ENCODE measurements at places on chromosomes 1 and 21.

DNA sequence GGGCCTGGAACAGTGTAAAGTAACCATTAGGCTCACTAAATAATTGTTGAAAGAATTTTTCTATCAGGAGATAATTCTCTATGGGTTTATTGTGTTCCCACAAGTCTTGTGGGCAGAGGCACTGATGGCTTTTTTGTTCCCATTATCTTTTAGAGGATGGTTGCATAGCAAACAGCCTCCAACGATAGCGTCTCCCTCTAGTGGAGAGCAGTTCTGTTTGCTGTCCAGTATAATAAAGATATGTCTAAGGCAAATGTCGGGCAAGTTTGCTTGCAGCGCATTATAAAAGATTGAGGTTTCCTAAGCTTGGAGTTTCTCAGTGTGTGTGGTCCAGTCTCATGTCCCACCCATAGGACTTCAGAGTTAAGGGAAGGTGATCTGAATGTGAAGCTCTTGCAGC, 1.3 kb upstream of the SLC6A17 start:
- no peak for DNase-seq

DNA sequence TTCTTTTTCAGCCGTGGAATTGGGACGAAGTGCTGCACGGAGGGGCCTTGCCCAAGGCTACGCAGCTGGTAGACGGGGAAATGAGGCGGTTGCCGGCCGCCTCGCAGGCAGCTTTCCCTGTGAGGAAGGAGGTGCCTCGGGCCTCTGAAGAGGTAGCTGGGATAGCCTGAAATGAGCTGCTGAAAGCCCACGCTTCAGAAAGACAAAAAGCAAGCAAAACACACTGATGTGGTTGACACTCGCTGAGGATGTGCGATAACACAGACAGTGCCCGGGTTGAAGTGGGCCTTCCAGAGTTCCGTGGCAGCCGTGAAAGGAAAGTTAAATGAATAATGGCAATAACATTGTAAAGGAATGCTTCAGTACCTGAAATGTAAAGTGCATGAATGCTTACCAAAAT, 47.2 kb downstream of the S1PR1 start:
- DNase-seq = no peak

DNA sequence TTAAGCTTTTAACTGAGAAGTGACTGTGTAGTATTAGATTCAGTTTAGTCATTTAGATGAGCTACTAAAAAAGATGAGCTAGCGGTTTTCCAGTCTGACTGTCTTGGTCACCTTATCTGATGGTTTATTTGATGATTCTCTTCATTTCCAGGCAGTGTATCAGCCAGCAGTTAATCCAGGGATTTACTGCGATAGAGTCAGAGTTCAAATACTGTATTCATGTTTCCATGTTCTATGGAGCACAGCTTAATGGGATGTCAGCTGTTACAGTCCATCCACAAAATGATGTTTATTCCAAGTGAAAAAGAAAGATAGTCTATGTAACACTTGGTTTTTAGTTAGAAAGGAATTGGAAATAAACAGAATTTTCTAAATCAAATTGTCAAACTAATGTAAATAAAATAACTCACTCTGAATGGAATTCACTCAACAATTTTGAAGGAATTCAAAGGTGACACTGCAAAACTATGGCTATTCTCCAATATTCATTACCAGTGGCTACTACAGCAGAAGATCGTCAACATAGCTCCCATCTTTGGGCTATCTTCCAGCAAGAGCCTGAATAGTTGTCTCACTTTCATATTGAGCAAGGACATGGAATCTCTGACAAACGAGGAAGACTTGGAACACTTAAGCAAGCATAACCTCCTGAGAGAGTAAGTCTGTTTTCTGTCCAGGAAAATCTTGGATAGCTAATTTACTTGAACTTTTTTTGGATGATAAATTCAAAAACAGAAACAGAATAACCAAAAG, 54.6 kb upstream of the DPT start:
- no peak for DNase-seq

GRCh38 chr1:12339396-12339795, 109.6 kb downstream of the VPS13D start:
- DNase-seq = no peak

GRCh38 chr1:202848191-202848542, 37.4 kb downstream of the PCAT6 start:
- DNase-seq = peak; percentile 36

GRCh38 chr1:226938903-226939437, 1.1 kb upstream of the COQ8A start:
- no peak for DNase-seq

- DNase-seq = no peak
These were observed 61.0 kb downstream of the LAMC2 start for GRCh38 chr1:183247066-183247465.

GRCh38 chr1:118136187-118136941, 48.7 kb downstream of the SPAG17 start:
- DNase-seq = peak; percentile 17

GRCh38 chr1:12167493-12168429, 970 bp downstream of the TNFRSF1B start:
- no peak for DNase-seq

- no peak for DNase-seq
These were observed 3.3 kb downstream of the ENSA start for GRCh38 chr1:150626150-150626549.

DNA sequence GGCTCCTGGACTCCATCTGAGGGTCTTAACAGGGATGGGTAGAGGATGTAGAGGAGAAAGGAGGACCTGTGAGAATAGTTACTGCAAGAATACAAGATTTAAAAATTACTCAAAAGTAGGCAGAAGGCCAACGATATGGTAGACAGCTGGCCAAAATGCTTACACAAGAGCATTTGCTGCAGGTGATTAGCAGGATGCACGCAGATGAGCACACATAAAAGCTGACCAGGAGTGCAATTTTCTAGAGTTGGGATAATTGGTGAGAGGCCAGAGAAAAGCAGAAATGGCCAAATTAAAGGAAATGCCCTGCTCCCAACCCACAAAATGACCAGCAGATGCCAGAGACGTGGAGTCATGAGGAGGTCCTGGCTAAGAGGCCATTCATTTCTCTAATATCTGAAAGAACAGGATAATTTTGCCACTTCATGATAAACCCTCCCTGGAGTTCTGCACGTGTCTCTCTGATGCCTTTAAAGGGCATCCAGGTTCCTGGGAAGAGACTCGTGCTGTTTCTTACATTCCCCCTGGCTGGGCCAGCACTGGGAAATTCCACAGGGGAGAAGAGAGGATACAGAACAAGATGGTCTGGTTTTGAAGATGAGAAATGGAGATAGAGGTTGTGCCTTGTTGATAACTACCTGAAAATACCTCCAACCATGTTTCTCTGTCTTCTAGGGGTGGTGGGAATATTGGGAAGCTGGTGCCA, 62.3 kb upstream of the KCNA3 start:
- DNase-seq = no peak

- no peak for DNase-seq
These were observed 9.9 kb upstream of the MPL start for GRCh38 chr1:43327549-43328292.

DNA sequence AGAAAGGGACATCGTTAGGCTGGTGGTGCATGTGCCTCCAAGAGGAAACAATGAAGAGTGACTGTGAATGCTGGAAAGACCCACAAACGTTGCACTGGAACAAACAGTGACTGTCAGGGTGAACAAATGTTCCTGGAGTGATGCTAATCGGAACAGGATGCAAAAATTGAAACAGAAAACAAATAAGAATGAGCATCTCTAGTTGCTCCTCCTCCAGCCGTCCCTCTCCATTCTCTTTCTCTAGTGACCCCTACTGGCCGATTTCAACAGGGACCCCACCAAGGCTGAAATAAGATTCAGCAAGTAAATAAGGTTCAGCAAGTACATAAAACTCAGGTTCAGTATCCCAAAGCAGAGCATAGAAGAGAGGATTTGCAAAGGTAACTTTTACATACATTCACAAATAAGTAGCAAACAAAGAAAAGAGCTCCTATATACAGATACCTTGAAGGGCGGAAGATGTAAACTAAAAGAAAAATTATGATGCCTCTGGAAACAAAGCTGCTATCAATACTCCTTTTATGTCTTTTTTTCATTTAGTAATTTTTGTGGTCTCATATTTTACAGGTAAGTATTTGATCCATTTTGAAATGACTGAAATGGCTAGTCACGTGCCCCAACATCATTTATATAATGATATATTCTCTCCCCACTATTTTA, 836.1 kb upstream of the ADAMTS5 start:
- DNase-seq = no peak

GRCh38 chr1:12338823-12339222, 109.0 kb downstream of the VPS13D start:
- no peak for DNase-seq

GRCh38 chr21:44511219-44511937, 28.6 kb downstream of the KRTAP10-1 start:
- DNase-seq = no peak

DNA sequence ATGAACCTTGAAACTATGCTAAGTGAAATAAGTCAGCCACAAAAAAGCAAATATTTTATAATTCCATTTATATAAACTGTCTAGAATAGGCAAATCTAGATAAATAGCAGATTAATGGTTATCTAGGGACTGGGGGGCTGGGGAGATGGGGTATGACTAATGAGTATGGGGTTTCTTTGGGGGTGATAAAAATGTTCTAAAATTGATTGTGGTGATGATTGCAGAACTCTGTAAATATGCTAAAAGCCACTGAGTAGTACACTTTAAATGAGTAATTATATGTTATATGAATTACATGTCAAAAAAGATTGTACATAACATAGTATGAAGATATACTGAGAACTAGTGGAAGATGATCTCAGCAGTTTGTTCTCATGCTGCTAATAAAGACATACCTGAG, 675.0 kb downstream of the KIF26B start:
- DNase-seq = no peak

DNA sequence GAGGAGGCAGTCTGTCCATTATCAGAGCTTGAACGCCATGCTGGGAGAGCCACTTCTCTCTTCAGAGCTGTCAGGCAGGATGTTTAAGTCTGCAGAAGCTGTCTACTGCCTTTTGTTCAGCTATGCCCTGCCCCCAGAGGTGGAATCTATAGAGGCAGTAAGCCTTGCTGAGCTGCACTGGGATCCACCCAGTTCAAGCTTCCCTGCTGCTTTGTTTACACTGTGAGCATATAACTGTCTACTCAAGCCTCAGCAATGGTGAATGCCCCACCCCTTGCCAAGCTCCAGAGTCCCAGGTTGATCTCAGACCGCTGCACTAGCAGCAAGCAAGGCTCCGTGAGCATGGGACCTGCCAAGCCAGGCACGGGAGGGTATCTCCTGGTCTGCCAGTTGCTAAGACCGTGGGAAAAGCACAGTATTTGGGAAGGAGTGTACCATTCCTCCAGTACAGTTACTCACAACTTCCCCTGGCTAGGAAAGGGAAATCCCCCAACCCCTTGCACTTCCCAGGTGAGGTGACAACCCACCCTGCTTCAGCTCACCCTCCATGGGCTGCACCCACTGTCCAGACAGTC, 32.5 kb downstream of the RGS13 start:
- no peak for DNase-seq

GRCh38 chr1:162974810-162975209, 94.4 kb upstream of the RGS4 start:
- DNase-seq = no peak

GRCh38 chr1:89974696-89975470, 20.0 kb upstream of the ZNF326 start:
- no peak for DNase-seq

GRCh38 chr21:37193006-37193405, 74.1 kb downstream of the VPS26C start:
- DNase-seq = no peak

Measured in GM06990 (cell line).